ENCODE measurements at places on chromosomes 7 and 10. TPM values are rescaled to one million over a fixed set of nuclear protein-coding genes. Genes with fewer than 3 reads are reported as not detected.

DNA sequence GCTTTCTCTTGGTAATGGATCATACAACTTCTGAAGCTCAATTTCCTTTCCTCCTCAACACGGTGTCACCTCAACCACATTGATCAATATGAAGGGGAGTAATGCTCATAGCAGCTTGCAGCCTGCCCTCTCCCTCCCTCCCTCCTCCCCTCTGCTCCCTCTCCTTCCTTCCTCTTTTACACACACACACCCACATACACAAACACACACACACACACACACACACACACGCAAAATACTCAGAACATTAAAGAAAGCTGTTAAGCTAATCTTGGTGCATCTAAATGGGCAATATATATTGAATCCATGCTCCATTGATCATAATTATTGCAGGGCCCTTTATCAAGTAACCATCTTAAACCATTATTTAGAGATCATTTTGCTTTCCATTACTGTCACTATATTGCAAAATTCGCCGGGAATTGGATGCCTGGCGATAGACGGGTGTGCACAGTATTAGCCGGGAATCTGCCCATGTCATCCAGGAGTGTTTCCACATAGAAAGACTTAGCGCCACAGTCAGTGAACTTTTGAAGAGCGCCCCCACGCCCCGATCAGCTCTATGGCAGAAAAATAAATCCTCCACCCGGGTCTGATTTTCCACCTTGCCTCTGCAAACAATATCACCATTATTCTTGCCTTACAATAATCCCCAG, 122.0 kb downstream of the PRLHR start:
- no peak for DNase-seq

GRCh38 chr7:2764621-2765020, 76.6 kb downstream of the AMZ1 start:
- DNase-seq = no peak

GRCh38 chr10:132550366-132551092, 12.9 kb downstream of the INPP5A start:
- no peak for DNase-seq

- DNase-seq = no peak
Measured at GRCh38 chr10:60542657-60543056, 153.0 kb upstream of the ANK3 start.

DNA sequence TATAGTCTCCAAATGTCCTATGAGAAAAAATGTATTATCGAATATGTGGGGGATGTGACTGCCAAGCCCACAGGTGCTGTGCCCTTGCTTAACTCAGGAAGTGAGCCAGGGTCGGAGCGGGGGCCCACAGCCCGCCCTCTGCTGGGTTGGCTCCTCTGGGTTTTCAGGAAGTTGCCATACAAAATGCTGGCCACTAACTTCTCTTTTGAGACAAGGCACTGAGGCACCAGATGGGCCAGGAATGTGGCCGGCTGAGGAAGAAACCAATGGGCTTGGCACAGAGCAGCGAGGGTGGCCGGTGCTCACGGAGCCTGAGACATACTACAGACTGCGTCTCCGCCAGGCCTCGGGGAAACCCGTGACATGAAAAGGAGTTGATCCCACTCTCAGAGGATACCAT, 58.9 kb downstream of the FAM53B start:
- no peak for DNase-seq

- no peak for DNase-seq
Measured at GRCh38 chr7:73769481-73770001, 529 bp downstream of the CLDN3 start.

Gene ABCC2
- total RNA-seq = 0.65 TPM

Gene EBF3
- total RNA-seq = 0.05 TPM

Gene SGCE
- total RNA-seq = 66.0 TPM

Gene DOCK1
- 108 TPM for total RNA-seq

Measured in renal cortical epithelial cell (primary cell).